Natural killer cell (primary cell): ENCODE measurements at places on chromosomes 4 and X.

GRCh38 chr4:109589119-109589518, 29.1 kb downstream of the MCUB start:
- H3K4me3 ChIP-seq, result no peak overlapping the region
- DNase-seq, result no peak
- no peaks in the 10 kb centered on the region for H3K4me1 ChIP-seq
- no peak overlapping the region for H3K27ac ChIP-seq
- H3K27me3 ChIP-seq, result no peaks in the 10 kb centered on the region

DNA sequence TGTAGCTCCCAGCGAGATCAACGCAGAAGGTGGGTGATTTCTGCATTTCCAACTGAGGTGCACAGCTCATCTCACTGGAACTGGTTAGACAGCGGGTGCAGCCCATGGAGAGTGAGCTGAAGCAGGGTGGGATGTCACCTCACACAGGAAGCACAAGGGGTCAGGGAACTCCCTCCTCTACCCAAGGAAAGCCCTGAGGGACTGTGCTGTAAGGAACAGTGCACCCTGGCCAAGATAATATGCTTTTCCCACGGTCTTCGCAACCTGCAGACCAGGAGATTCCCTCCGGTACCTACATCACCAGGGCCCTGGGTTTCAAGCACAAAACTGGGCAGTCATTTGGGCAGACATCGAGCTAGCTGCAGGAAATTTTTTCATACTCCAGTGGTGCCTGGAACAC, 216.4 kb upstream of the TET2 start:
- H3K4me3 ChIP-seq, result no peak overlapping the region
- no peaks in the 10 kb centered on the region for H3K27me3 ChIP-seq
- no peaks in the 10 kb centered on the region for H3K36me3 ChIP-seq
- peak; percentile 8 for DNase-seq
- peaks cover 18% of the 10 kb centered on the region for H3K4me1 ChIP-seq

DNA sequence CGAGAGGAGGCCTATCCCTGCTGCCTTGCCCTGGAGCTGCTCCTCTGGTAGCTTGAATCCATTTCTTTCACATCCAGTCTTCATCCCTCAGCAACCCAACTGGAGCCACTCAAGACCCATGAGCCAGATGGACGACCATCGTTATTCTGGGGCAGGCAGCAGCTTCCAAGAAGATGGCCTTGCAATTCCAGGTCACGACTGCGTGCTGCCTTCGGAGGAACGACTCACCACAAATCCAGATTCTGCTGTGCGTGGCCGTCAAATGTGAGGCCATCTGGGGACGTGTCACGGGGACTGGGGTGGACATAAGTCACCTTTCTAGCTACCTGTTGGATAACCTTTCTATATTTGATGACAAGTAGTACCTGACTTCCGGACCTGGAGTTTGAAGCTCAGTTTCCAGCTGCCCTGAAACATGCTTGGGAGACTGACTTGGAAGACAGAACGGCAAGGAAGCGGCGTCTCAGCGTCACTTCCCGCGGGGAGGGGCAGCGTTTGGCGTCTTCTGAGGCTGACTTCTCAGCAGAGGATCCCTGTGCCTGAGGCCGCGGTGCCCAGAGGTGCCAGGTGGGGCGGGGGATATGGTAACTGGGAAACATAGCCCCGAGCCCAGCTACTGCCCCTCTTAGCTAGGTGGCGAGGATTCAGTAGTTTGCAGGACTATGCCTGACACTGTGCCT, 11.7 kb upstream of the TMEM271 start:
- no peak overlapping the region for H3K27ac ChIP-seq
- peaks cover 3% of the 10 kb centered on the region for H3K27me3 ChIP-seq
- H3K36me3 ChIP-seq, result no peaks in the 10 kb centered on the region
- H3K4me3 ChIP-seq, result no peak overlapping the region

DNA sequence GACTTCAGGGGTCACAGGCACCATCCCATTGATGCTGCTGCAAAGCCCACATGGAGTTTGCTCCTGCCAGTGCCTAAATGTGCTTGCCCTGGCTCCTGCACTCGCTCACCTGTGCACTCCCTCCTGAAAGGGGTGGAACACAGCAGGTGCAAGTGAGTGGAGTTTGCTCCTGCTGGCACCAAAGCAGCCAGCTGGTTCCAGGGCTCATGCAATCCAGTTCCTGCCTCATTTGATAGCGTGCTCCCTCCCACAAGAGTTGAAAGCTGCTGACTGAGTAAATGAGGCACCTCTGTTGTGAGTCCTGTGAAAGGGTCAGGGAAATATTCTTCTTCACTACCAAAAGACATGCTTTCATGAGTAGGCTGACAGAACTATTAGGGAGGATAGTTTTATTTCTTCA, 30.5 kb downstream of the CXCL8 start:
- no peaks in the 10 kb centered on the region for H3K4me1 ChIP-seq
- no peak for DNase-seq
- no peaks in the 10 kb centered on the region for H3K36me3 ChIP-seq
- no peaks in the 10 kb centered on the region for H3K27me3 ChIP-seq

GRCh38 chrX:115988825-115989224, 181.7 kb upstream of the AGTR2 start:
- no peak overlapping the region for H3K4me3 ChIP-seq
- no peaks in the 10 kb centered on the region for H3K4me1 ChIP-seq
- no peak overlapping the region for H3K27ac ChIP-seq
- H3K27me3 ChIP-seq, result no peaks in the 10 kb centered on the region
- DNase-seq, result no peak

DNA sequence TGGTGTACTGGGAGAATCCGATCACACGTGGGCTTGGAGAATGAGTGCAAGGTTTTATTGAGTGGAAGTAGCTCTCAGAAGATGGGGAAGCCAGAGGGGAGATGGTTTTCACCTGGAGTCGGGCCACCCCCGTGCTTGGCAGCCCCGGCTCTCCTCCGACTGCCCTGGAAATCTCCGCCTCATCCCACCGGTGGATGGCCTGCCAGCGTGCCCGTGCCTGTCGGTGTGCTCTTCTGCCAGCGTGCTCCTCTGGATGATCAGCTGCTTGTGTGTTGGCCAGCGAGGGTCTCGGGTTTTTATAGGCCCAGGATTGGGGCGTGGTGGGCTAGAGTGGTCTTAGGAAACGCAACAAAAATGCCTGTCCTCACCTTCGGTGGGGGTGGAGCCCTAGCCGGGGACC, 368.0 kb downstream of the FAT4 start:
- no peak overlapping the region for H3K4me3 ChIP-seq
- H3K4me1 ChIP-seq, result no peaks in the 10 kb centered on the region
- H3K36me3 ChIP-seq, result no peaks in the 10 kb centered on the region
- H3K27me3 ChIP-seq, result no peaks in the 10 kb centered on the region
- no peak overlapping the region for H3K27ac ChIP-seq

DNA sequence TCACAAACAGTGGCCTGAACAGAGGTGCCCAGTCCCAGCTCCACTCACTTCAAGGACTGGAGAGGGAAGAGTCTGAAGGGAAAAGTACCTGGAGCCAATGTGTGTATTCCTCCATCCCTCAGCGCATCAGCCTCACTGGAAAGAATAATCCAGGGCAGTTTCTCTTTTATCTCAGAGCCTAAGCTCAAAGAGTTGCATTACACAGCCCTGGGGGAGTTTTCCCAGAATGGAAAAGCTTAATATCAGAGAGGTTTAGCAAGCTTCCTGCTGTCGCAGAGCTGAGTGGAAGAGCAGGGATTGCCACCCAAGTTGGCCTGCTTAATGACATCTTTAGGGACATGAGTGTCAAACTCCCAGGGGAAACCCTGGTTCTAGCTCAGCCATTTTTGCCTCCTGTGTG, 80.4 kb upstream of the MSX1 start:
- H3K27ac ChIP-seq, result no peak overlapping the region
- no peak overlapping the region for H3K4me3 ChIP-seq
- no peaks in the 10 kb centered on the region for H3K36me3 ChIP-seq
- H3K27me3 ChIP-seq, result no peaks in the 10 kb centered on the region

- no peak for DNase-seq
- H3K4me3 ChIP-seq, result no peak overlapping the region
- no peaks in the 10 kb centered on the region for H3K4me1 ChIP-seq
- no peaks in the 10 kb centered on the region for H3K36me3 ChIP-seq
Observed at GRCh38 chrX:134634691-134635090, 23.6 kb downstream of the PLAC1 start.

- peaks cover 21% of the 10 kb centered on the region for H3K4me1 ChIP-seq
- no peak overlapping the region for H3K27ac ChIP-seq
- H3K36me3 ChIP-seq, result no peaks in the 10 kb centered on the region
- peak; percentile 53 for DNase-seq
Observed at GRCh38 chrX:39874202-39874816, 223.4 kb downstream of the BCOR start.

- no peaks in the 10 kb centered on the region for H3K4me1 ChIP-seq
- no peak overlapping the region for H3K27ac ChIP-seq
- DNase-seq, result no peak
- H3K36me3 ChIP-seq, result no peaks in the 10 kb centered on the region
- H3K27me3 ChIP-seq, result no peaks in the 10 kb centered on the region
- no peak overlapping the region for H3K4me3 ChIP-seq
Observed at GRCh38 chr4:72312032-72312650, 256.9 kb downstream of the ADAMTS3 start.

DNA sequence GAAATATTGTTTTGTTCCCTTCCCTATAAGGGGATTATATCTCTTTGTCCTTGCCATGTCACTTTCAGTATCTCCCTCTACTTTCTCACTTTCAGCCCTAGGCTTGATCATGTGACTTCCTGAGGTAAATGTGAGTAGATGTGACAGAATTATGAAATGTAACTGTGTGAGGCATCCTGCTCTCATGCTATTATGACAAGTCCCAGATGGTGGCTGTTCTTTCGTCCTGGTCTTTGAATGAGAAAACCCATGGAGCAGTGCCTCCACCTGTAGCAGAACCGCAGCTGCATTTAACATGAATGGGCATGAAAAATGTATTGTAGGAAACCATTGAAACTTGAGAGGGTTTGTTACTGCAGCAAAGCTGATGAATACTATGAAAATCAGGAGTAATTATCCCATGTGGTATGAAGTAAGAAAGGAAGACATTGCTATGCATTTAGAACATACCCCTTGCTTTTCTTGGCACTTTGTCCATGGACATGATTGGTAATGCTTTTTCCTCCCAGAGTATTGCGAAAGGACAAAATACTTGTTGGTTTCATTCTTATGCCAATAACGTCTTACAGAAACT, 202.2 kb upstream of the GPRIN3 start:
- no peaks in the 10 kb centered on the region for H3K27me3 ChIP-seq
- peaks cover 4% of the 10 kb centered on the region for H3K4me1 ChIP-seq
- no peak for DNase-seq
- no peak overlapping the region for H3K4me3 ChIP-seq

- no peaks in the 10 kb centered on the region for H3K27me3 ChIP-seq
- H3K27ac ChIP-seq, result no peak overlapping the region
- H3K36me3 ChIP-seq, result no peaks in the 10 kb centered on the region
Observed at GRCh38 chrX:6053141-6053540, 175.5 kb downstream of the NLGN4X start.

DNA sequence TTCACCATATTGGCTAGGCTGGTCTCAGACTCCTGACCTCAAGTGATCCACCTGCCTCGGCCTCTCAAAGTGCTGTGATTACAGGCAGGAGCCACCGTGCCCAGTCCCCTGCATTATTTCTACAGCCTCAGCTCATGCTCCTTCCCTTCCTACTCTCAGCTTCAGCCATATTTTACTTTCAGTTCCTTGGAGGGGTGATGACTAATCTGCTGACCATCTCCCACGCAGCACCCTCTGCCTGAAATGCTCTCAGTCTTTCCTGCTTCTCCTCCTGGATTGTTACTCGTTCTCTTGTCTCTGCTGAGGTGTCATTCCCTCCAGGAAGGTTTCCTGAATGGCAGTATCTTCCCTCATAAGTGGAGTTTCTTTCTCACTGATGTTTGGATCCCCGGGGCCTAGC, 63.3 kb downstream of the MOSPD2 start:
- no peaks in the 10 kb centered on the region for H3K27me3 ChIP-seq
- no peak for DNase-seq
- H3K4me1 ChIP-seq, result no peaks in the 10 kb centered on the region
- no peak overlapping the region for H3K4me3 ChIP-seq
- H3K27ac ChIP-seq, result no peak overlapping the region
- no peaks in the 10 kb centered on the region for H3K36me3 ChIP-seq

DNA sequence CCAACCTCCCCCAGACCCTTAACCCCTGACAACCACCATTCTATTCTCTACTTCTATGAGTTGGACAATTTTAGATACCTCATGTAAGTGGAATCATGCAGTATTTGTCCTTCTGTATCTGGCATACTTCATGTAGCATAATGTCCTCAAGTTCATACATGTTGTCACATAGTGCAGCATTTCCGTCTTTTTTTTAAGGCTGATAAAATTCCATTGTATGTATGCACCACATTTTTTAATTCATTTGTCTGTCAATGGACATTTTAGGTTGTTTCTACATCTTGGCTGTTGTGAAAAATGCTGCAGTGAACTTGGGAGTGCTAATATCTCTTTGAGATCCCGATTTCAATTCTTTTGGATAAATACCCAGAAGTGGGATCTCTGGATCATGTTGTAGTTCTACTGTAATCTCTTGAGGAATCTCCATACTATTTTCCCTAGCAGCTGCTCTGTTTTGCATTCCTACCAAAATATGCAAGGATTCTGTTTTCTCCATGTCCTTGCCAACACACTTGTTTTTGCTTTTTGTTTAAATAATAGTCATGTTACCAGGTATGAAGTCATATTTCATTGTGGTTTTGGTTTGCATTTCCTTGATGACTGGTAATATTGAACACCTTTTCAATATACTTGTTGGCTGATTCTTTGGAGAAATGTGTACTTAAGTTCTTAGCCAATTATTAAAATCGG, 48.8 kb upstream of the ADAD1 start:
- H3K27me3 ChIP-seq, result no peaks in the 10 kb centered on the region
- no peak overlapping the region for H3K4me3 ChIP-seq
- H3K4me1 ChIP-seq, result no peaks in the 10 kb centered on the region
- DNase-seq, result no peak

DNA sequence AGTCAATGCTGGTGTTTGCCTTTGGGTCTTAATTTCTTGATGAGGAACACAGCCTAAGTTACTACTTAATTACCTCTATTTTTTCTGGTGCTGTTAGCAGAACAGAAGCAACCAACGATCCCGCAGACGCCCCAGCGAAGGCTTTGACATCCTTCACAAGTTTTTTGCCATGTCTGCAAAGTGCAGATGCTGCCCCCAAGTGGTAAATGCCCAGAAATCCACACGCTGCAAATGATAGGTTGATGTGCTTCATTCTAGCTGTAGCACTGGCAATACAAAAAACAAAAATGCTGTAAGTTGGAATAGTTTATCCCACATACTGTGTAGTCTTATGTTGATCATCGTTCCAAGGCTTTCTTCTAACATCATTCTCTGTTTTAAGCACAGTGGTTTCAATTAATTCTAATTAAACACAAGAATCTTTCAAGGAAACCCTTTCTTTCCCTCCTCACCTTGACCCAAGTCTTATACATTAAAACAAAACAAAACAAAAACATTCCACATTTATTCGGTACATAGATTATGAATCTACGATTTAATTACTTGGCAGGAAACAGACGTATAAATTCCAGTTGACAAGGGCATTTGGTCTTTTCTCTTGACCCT, 1.2 kb downstream of the PNPLA4 start:
- no peak overlapping the region for H3K27ac ChIP-seq
- peak; percentile 34 for DNase-seq
- H3K27me3 ChIP-seq, result no peaks in the 10 kb centered on the region

GRCh38 chrX:78327370-78328086, at the start of gene CYSLTR1:
Gene CYSLTR1, minus strand, starts transcription at chrX:78327611. Its CDS starts 53,865 bp downstream, at chrX:78273746.
- H3K27ac ChIP-seq, result peak within 1 kb of the TSS; percentile 63
- DNase-seq, result peak; percentile 28
- peak within 1 kb of the TSS; percentile 55 for H3K4me3 ChIP-seq
- peaks cover 14% of the 10 kb centered on the region for H3K4me1 ChIP-seq
